ENCODE measurements at places on chromosomes 2 and 18.

- DNase-seq, result peak; percentile 62
These were observed 91.8 kb downstream of the ACVR1 start for GRCh38 chr2:157784169-157784822.

DNA sequence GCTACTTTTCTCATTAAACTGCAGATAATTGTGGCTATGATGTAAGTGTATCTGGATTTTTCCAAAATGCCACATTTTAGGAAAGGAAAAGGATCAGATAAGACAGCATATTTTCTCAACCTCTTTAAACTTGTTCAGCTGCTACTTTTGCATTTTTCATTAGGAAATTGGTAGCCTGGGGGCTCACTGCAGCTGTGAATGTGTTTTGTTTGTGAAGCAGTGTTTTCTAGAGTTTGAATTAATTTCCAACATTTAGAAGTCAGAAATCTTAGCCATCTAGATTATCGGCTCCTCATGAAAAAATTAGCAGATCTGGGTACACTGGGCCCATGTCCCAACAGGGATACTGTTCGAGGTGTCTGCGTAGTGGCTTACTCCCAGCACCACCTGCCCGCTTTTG is 56.3 kb upstream of the ZDBF2 start:
- DNase-seq, result no peak

GRCh38 chr2:85852152-85852840 is 36.5 kb downstream of the ST3GAL5 start:
- DNase-seq, result no peak

DNA sequence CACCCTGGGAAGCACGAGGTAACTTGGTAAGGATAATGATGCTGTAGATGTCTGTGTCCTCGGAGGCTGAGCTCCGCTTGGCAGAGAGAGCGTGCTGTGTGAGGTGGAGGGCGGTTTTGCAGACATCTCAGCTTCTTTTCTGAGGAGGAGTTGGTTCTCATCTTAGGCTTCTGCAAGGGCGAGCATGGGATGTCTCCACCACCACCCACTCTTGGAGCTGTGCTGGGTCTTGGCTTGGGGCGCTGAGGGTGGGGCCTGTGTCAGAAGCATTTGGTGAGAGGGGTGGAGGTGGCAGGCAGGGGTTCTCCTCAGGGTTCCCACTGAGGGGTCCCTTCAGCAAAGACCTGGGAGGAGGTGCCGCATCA is 9.2 kb downstream of the OXER1 start:
- DNase-seq, result no peak

- no peak for DNase-seq
These were observed 23.2 kb upstream of the CNTNAP5 start for GRCh38 chr2:124001696-124002430.

- no peak for DNase-seq
These were observed 51.9 kb downstream of the ACSL3 start for GRCh38 chr2:222912776-222913175.

- no peak for DNase-seq
These were observed 15.2 kb downstream of the FBXO41 start for GRCh38 chr2:73268830-73269685.

- DNase-seq, result no peak
These were observed 7.7 kb upstream of the TTC39C start for GRCh38 chr18:24006712-24007313.

DNA sequence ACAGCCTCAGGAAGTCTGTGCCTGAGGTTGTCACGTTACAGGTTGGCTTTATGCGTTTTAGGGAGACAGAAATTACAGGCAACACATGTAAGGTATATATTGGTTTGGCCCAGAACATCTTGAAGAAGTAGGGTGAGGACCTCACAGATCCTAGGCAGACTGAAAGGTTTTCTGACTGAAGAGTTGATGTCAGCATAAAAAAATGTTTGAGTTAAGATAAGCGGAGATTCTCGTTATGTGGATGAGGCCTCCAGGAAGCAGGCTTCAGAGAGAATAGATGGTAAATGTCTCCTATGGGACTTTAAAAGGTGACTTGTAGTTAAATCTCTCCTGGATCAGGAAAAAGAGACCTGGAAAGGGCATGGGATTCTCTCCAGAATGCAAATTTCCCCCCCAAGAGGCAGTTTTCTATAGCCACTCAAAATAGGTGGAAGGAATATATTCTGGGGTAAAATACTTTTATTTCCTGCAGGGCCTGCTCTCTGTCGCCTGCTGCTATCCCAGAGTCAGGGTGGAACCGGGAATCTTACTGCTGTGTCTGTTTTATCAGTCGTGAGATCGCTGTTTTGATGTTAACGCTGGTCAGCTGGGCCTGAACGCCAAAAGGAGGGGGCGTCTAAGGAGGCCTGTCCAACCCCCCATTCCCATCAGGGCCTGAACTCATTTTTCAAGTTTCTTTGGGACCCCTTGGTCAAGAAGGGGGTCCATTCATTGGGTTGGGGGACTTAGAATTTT is 171.1 kb downstream of the HDAC4 start:
- no peak for DNase-seq

DNA sequence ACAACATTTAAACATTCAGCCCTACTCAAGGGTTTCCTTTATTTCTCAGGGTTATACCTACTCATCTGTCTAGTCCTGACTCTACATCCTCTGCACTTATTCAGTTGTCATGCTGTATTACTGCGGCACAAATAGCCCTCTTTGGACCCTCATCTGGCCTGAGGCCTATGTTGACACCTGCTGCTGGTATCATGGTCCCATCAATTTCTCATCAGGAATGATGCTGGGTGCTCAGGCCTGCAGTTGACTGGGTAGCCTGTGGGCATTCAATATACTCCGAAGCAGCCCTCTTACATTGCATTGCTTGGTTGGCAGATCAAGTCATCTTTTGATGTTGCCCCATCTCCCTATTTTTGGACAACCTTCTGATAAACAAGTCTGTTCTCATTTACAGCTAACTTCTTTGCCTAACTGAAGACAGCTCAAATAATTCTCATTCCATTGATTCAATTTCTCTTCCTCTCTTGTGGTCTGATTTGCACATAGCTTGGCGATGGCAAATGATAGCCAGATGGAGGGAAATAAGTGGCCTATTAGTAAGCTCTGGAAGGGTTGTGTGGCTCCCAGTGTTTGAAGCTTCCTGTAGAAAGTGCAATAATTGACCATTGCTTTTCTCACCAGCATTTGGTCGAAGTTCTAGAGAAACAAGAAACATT is 19.1 kb upstream of the MC4R start:
- DNase-seq, result peak; percentile 47

GRCh38 chr2:165573534-165574461 is 104.3 kb downstream of the CSRNP3 start:
- DNase-seq, result no peak

DNA sequence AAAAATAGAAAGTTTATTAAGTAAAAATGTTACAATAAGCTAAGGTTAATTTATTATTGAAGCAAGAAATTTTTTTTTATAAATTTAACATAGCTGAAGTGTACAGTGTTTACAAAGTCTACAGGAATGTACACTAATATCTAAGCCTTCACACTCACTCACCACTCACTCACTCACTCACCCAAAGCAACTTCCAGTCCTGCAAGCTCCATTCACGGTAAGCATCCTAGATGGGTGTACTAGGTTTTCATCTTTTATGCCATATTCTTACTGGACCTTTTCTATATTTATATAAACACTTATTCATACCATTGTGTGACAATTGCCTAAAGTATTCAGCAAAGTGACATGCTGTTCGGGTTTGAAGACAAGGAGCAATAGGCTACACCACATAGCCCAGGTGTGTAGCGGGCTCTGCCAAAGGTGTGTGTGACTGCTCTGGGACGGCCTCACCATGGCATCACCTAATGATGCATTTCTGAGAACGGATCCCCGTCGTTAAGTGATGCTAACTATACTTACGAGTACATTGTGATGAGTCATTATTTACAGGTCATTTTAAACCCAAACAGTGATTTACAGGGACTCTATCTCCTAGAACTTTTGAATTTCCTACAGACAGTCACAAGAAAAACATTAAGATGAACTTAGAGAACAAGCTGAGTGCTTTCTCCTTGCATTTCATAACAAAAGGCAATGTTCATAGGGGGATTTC is 76.3 kb upstream of the ID2 start:
- peak; percentile 65 for DNase-seq

DNA sequence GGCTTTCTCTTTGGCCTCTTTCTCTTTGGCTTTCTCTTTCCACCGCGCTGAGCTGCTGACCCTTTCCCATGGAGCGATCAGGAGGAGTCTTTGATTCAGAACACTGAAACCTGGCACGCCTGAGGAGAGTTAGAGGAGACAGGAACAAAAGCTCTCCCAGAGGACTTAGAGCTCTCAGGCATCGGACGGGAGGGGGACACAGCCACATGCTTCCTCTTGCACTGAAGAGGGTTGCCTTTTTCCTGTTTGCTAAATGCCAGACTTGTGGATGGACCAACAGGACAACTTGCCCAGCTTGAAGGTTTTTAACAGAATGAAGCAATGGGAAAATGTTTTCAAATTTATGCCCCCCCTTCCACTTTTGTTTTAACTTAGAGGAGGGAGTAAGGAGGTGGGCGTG is 3.6 kb upstream of the PTPN18 start:
- DNase-seq, result no peak

- DNase-seq, result no peak
These were observed 37.1 kb upstream of the DARS1 start for GRCh38 chr2:136022396-136023146.

DNA sequence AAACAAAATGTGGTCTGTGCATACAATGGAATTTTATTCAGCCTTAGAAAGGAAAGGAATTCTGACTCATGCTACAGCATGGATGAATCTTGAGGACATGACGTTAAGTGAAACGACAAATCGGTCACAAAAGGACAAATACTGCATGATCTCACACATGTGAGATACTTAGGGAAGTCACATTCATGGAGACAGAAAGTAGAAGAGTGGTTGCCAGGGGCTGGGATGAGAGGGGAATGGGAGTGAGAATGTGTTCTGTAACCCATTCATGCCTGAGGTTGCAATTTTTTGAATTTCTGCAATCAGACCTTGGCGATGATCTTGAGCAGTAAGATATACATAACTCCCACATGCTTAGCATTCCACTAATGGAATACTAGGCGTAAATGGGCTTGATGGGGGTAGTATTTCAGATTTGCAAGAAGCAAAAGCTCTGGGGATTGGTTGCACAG is 22.0 kb downstream of the FHL2 start:
- peak; percentile 86 for DNase-seq

- DNase-seq, result peak; percentile 33
These were observed 555.6 kb upstream of the ZEB2 start for GRCh38 chr2:145075454-145076062.

DNA sequence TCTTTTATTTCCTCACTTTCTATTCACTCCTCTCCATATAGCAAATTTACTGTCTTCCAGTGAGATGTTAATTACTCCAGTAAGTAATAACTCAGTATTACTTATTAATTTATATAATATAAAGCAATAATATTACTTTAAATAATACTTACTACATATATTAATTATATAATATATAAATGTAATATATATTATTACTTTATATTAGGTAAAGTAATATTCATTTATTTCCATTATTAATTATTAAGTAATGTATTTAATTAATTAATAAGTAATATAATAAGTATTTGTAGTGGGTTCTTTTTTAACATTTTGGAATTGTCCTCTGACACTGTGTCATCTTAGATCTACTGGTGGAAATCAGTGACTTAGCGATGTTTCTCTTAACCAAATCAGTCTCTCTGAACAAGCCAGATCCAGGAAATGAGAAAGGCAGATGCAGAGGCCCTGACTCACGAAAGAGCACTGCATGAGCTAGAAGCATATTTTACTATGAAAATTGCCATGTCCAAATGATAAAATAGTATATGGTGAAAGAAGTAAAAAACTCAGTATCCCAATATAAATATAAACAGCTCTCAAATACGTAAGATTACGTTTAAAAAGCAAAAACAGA is 115.9 kb downstream of the DSEL start:
- DNase-seq, result peak; percentile 55

- no peak for DNase-seq
These were observed 136.7 kb downstream of the CDH2 start for GRCh38 chr18:28040211-28040610.

DNA sequence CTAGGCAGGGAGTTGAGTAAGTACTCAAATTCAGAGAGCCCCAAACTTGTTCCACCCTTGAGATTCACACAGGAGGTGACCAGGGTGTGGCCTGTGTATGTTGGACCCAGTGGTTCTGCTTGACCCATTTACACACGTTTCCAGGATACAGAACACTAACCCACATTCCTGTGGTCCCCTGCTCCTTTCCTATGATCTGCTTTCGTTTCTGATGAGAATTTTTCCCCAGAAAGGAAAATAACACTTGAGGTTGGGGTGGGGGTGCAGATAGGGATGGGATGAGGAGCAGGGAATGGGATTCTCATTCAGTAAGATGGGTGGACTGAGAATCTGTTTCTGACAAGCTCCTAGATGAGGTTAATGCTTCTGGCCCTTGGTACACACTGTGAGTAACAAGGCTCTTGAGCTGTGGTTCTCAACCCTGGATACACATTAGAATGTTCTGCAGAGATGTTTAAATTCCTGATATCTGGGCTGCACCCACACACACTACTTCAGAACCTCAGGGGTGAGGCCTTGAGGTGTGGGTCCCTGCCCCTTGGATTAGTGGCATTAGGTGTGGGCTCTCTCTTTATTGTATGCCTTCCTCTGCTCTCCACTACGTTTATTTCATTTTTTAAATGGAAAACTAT is 58.4 kb downstream of the TPGS2 start:
- no peak for DNase-seq

- no peak for DNase-seq
These were observed 899 bp upstream of the GFPT1 start for GRCh38 chr2:69387770-69388481.

DNA sequence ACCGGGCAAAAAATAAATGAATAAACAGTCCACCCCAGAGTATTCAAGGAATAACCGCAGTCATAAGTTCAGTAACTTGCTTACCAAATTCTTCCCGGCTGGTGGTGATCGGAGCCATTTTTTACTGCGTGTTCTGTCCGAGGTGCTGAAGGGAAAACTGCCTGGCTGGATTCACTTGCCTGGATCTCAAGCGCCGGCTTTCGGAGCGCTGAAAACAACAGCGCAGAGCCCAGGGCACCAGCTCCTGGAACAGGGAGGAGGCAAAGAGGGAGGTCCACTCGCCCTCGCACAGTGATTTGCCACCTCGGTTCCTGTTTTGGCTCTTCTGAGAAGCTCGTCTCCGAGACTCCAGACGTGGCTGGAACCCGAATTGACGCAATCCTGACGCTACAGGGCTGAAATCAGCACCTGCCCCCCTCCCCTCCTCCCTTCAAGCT is at the start of gene SYT4:
TSS of gene SYT4 (minus strand) at position 327 of the 437 bp plus-strand sequence. CDS start at position 118, 209 bp downstream.
- DNase-seq, result peak; percentile 9

GRCh38 chr18:23341383-23341782 is 111.7 kb upstream of the RIOK3 start:
- DNase-seq, result no peak

- no peak for DNase-seq
These were observed 520 bp downstream of the GLS start for GRCh38 chr2:190881084-190881597.

- no peak for DNase-seq
These were observed 248.4 kb downstream of the FHOD3 start for GRCh38 chr18:36545821-36546427.

All from EH (cell line).